Suppressor macrophage treated with lipopolysaccharide for 1 hour (primary cell): ENCODE measurements at places on chromosomes 6 and 20.
A peak's percentile ranks its signal among the peaks of the same experiment; 100 is the strongest.

DNA sequence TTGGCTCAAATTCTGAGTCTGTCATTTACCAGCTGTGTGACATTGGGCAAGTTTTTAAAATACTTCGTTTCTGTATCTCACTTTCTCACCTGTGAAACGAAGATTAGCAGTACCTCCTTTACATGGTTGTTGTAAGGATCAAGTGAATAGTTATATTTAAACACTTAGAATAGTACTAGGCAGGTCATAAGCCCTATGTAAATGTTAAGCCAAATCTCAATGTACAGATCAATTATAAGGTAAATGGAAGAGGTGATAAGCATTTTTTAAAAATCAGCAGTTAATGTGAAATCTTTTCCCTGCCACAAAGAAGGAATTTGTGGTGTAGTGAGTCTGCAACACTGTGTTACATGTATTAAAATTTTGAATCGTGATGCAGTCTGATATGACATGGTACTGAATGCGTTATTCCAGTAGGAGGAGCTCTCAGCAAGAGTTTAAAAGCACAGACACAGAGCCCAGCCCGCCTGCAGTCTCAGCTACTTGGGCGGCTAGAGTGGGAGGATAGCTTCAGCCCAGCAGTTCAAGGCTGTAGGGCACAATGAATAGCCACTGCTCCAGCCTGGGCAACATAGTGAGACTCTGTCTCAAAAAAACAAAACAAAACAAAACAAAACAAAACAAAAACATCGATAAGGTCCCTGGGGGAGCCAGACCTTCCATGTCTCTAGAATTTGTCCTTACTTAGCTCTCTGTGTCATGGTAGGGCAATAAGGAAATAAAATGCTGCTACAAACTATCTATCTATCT, 46.0 kb downstream of the GTF2H5 start:
- peak; percentile 87 for DNase-seq

- no peak for DNase-seq
These were observed 32.7 kb upstream of the HCRTR2 start for GRCh38 chr6:55141611-55142010.

- no peak for DNase-seq
These were observed 129.1 kb downstream of the PREX1 start for GRCh38 chr20:48698507-48699267.

DNA sequence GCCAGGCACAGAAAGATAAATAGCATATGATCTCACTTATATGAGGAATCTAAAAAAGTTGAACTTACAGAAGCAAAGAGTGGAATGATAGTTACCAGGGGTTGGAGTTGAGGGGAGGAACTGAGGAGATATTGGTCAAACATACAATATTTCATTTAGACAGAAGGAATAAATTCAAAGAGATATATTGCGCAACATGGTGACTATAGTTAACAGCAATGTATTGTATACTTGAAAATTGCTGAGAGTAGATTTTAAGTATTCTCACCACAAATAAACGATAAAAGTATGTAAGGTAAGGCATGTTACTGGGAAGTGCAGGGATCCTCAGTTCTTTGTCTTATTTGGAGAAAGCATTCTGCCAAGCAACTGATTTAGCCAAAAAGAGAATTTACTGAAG, 171.9 kb downstream of the LMBRD1 start:
- DNase-seq: no peak

DNA sequence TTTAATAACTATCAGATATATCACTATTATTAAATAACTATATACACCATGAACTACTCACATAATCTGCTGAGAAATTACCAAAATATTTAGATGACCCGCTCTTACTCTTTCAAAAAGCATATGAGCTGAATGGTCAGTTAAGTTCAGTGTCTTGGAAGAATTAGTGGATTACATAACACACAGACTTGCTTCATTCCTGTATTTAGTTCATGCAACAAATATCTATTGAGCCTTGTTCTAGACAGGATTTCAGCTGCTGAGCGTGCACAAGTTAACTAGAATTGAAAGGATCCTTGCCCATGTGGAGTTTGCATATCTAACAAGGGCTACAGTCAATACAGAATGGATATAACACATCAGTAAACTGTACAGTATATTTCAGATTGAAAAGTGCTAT, 566.2 kb downstream of the CBLN4 start:
- DNase-seq: no peak

GRCh38 chr20:18055261-18055660, 2.5 kb downstream of the OVOL2 start:
- no peak for DNase-seq

DNA sequence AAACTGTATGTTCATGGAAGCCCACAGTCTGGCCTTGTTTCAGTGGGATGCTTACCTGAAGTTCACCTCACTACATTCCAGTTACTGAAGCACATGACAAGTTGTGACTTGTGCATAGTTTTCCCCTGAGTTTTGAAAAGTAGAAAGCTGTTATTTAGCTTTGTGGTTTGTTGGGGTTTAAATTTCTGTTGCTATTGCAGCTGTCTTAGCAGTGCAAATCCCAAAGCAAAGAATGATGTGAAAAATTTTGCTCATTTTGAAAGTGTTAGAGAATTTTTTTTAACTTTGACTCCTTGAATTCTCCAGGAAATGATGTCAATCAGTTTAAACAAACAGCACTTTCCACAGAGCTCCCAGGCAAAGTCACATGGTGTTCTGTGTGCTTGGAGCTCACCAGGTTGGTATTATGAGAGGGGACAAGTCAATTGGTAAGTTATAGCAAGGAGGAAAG, 268.4 kb downstream of the ADGRG6 start:
- no peak for DNase-seq

DNA sequence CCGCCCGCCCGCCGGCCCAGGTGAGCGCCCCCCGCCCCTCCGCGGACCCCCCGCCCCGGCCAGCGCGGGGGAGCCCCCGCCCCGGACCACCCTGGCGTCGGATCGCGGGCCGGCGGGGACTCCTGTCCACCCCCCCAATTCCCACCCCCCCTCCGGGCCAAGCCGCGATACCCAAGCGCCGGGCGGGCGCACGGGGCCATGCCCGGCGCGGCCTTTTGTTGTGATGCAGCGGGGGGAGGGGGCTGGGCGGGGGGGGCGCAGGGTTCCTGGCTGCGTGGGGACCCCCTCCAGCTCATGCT, 245 bp downstream of the SRC start:
- DNase-seq: peak; percentile 55

DNA sequence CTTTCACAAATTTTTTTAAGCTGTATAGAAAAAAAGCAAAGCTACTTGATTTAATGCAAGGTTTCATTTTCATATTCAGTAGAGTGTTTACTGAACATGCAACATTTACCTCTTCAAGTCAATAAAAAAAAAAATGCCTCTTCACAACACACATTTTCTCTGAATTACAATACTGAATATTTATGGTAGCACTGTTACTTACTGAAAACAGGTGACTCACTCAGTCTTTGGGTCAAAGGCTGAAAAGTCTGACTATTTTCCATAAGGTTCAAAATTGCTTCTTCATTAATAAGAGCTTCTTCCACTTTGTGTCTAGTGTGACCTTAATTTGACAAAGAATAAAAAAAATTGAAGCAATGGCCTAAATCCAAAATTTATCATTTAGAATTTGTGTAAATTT, 101.9 kb downstream of the REV3L start:
- no peak for DNase-seq

DNA sequence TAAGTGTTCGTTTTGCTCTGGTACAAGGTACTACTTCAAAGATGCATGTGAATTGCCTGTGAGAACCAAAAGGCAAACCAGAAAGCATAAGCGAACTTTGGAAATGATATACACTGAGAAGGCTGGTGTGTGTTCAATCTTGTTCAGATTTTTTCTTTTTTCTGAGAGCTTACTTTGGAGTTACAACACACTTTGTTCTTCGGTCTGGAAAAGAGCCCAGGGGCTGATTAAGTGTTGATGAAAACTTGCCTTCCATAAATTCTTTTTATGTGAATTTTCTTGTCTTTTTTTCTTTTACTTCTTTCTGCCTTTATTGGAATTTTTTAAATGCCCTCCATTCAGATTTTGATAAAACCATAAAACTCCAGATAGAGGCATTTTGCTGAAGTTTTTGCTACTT, 395.1 kb upstream of the SASH1 start:
- DNase-seq: no peak

DNA sequence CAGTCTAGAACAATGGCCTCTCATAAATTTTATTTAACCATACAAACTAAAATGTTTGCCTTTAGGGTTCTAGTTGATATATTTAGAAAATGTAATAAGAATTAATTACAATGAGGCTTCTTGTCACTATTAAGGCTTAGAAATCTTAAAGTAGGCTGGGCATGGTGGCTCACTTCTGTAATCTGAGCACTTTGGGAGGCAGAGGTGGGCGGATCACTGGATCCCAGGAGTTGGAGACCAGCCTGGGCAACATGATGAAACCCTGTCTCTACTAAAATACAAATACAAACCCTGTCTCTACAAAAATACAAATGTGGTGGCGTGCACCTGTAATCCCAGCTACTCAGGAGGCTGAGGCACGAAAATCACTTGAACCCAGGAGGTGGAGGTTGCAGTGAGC, 99.0 kb upstream of the ADGRF1 start:
- DNase-seq: peak; percentile 42

- DNase-seq: no peak
These were observed 141.5 kb upstream of the AGPAT4 start for GRCh38 chr6:161415302-161415855.

DNA sequence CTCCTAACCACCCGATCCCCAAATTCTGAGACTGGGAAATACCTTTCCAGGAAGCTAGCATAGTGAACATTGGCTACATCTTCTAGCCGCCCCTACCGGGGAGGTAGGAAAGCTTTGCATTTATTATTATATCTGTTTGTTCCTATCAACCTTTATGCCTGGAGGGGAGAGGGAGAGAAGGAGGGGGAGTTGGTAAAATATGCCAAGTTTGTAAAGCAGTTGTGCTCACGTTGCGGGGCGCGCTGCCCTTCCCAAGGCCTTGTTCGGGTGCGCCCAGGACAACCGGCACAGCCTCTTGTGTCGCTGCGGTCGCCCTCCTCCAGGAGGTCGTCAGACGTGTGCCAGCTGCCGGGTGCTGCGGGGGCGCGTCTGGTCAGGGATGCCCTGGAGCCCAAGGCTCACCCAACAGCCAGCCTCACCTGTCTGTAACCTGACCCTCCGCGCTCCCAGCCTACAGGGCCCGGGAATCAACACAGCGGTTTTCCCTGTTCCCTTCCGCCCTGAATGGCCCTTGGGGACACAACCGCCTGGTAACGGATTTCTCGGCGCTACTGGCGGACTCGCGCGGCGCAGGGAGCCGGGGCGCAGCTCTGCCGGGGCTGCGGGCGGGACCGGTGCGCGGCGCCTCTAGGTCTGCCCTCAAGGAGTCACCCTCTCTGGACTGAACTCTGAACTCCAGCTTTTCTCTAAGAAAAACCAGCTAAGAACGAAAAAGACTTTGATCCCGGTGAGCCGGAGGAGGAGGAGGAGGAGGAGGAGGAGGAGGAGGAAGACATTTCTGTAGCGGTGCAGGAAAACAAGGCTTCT, 1.1 kb upstream of the OVOL2 start:
- no peak for DNase-seq

DNA sequence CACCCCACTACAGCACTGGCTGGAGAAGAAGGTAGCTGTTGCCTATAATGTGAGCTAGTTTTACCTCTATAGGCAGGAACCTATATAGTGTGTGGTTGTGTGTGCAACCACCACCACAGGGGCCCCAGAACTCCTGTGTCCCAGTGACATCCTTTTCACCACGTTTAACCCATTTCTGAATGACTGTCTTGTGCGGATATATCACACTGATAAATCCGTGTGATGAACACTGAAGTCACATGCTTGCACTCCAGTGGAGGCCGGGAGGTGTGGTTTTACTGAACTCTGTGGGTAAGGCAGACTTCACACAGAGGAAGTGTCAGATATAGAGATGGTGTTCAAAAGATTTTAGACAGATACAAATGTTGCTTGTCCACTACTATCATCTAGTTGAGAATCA, 32.5 kb downstream of the SDHAF4 start:
- no peak for DNase-seq
